Body of pancreas (tissue), 4 donors: ENCODE measurements at places on chromosomes 11 and 22. TPM values are rescaled to one million over a fixed set of nuclear protein-coding genes. Genes with fewer than 3 reads are reported as not detected.
A peak's percentile ranks its signal among the peaks of the same experiment; 100 is the strongest.

Gene HTR3B
- total RNA-seq, result not detected

Gene MS4A15
- total RNA-seq, result not detected

Gene ADM2
- 7.3 TPM for total RNA-seq

Gene OR6X1
- not detected for total RNA-seq

Gene UBQLN3
- not detected for total RNA-seq

Gene FAM89B
- total RNA-seq, result 116 TPM

Gene C11orf91
- total RNA-seq, result not detected

Gene TUT1
- 10.1 TPM for total RNA-seq

Gene SHANK2
- 44.4 TPM for total RNA-seq

Gene FOSL1
- 17.8 TPM for total RNA-seq

Gene PDGFD
- 26.7 TPM for total RNA-seq

GRCh38 chr22:48380016-48380665, 1447.5 kb downstream of the BRD1 start:
- H3K27me3 ChIP-seq, result no peaks in the 10 kb centered on the region

DNA sequence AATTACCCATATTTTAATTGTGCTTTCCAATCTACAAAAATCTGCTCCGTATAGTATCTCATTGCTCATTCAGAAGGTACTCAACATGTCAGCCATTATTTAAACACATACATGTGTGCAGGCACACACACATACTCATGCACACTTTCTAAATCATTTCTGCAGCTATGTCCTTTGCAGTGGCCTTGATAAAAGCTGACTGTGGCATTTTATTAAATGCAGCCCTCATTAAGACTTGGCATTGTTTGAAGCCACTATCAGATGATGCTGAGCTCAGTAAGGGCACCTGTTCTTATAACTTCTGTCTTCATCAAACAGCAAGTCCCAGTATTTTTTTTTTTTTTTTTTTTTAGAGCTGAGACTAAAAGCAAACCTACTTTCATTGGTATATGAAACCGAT, 1071.9 kb upstream of the CCDC90B start:
- H3K36me3 ChIP-seq, result no peaks in the 10 kb centered on the region
- H3K27me3 ChIP-seq, result no peaks in the 10 kb centered on the region
- no peak for DNase-seq
- no peak overlapping the region for H3K4me3 ChIP-seq
- no peak overlapping the region for H3K27ac ChIP-seq
- H3K4me1 ChIP-seq, result no peaks in the 10 kb centered on the region

GRCh38 chr22:16819249-16819648, 6.0 kb downstream of the XKR3 start:
- no peaks in the 10 kb centered on the region for H3K36me3 ChIP-seq
- H3K4me3 ChIP-seq, result no peak overlapping the region
- H3K27me3 ChIP-seq, result no peaks in the 10 kb centered on the region
- no peaks in the 10 kb centered on the region for H3K4me1 ChIP-seq
- H3K27ac ChIP-seq, result no peak overlapping the region

GRCh38 chr22:20312396-20313191, 7.3 kb downstream of the DGCR6L start:
- no peak overlapping the region for H3K4me3 ChIP-seq
- no peaks in the 10 kb centered on the region for H3K27me3 ChIP-seq
- peaks cover 4% of the 10 kb centered on the region for H3K4me1 ChIP-seq
- H3K36me3 ChIP-seq, result no peaks in the 10 kb centered on the region
- H3K27ac ChIP-seq, result no peak overlapping the region
- no peak for DNase-seq

- H3K4me1 ChIP-seq, result peaks cover 13% of the 10 kb centered on the region
- H3K4me3 ChIP-seq, result peak overlapping the region; percentile 65
- H3K36me3 ChIP-seq, result no peaks in the 10 kb centered on the region
- H3K27ac ChIP-seq, result peak overlapping the region; percentile 90
- H3K27me3 ChIP-seq, result no peaks in the 10 kb centered on the region
- peak; percentile 42 for DNase-seq
Measured at GRCh38 chr11:122656631-122657101, 1.1 kb downstream of the UBASH3B start.

GRCh38 chr22:27456696-27457503, 344.7 kb downstream of the MN1 start:
- H3K4me3 ChIP-seq, result no peak overlapping the region
- DNase-seq, result no peak
- H3K36me3 ChIP-seq, result no peaks in the 10 kb centered on the region
- no peaks in the 10 kb centered on the region for H3K27me3 ChIP-seq
- no peaks in the 10 kb centered on the region for H3K4me1 ChIP-seq
- no peak overlapping the region for H3K27ac ChIP-seq

DNA sequence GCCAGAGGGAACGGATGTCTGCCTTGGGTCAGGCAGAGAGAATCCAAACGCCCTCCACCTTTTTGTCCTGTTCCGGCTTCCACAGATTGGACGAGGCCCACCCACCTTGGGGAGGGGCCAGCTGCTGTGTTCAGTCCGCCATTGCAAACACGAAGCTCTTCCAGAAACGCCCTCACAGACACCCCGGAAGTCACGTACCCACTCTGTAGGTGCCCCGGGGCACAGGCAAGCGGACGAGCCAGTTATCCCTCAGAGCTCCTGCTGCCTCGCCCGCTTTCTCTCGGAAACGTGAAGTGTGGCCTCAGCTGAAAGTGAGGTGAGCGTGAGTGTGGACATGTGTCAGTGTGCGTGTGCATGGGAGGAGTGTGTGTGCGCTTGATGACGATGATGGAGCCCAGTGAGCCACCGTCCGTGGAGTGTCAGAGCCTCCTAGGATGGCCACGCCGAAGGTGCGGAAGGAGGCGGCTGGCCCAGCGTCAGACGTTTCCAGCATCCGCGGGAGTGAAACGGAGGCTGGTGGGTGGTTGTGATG, 869.2 kb downstream of the TBC1D22A start:
- no peak for DNase-seq
- no peak overlapping the region for H3K4me3 ChIP-seq
- H3K27me3 ChIP-seq, result no peaks in the 10 kb centered on the region
- no peaks in the 10 kb centered on the region for H3K4me1 ChIP-seq
- no peaks in the 10 kb centered on the region for H3K36me3 ChIP-seq

- no peak overlapping the region for H3K27ac ChIP-seq
- H3K4me3 ChIP-seq, result no peak overlapping the region
- no peaks in the 10 kb centered on the region for H3K36me3 ChIP-seq
- H3K4me1 ChIP-seq, result no peaks in the 10 kb centered on the region
- H3K27me3 ChIP-seq, result no peaks in the 10 kb centered on the region
Measured at GRCh38 chr22:37381489-37381888, 45.8 kb downstream of the ELFN2 start.

GRCh38 chr11:65431451-65432099, 9.0 kb downstream of the NEAT1 start:
- DNase-seq, result no peak
- peaks cover 83% of the 10 kb centered on the region for H3K4me1 ChIP-seq
- H3K27me3 ChIP-seq, result no peaks in the 10 kb centered on the region
- no peak overlapping the region for H3K4me3 ChIP-seq
- H3K27ac ChIP-seq, result peak overlapping the region; percentile 100
- H3K36me3 ChIP-seq, result peaks cover 16% of the 10 kb centered on the region

- no peaks in the 10 kb centered on the region for H3K4me1 ChIP-seq
- no peak overlapping the region for H3K27ac ChIP-seq
- no peaks in the 10 kb centered on the region for H3K36me3 ChIP-seq
- H3K27me3 ChIP-seq, result no peaks in the 10 kb centered on the region
- no peak for DNase-seq
Measured at GRCh38 chr11:102592634-102593581, 32.2 kb downstream of the MMP20 start.

GRCh38 chr11:66489636-66490035, 9.4 kb downstream of the DPP3 start:
- H3K27ac ChIP-seq, result no peak overlapping the region
- peaks cover 20% of the 10 kb centered on the region for H3K36me3 ChIP-seq
- H3K4me1 ChIP-seq, result no peaks in the 10 kb centered on the region
- DNase-seq, result no peak
- H3K4me3 ChIP-seq, result no peak overlapping the region
- H3K27me3 ChIP-seq, result no peaks in the 10 kb centered on the region

- DNase-seq, result no peak
- no peaks in the 10 kb centered on the region for H3K27me3 ChIP-seq
- H3K27ac ChIP-seq, result no peak overlapping the region
Measured at GRCh38 chr11:13308704-13309103, 31.1 kb downstream of the BMAL1 start.

DNA sequence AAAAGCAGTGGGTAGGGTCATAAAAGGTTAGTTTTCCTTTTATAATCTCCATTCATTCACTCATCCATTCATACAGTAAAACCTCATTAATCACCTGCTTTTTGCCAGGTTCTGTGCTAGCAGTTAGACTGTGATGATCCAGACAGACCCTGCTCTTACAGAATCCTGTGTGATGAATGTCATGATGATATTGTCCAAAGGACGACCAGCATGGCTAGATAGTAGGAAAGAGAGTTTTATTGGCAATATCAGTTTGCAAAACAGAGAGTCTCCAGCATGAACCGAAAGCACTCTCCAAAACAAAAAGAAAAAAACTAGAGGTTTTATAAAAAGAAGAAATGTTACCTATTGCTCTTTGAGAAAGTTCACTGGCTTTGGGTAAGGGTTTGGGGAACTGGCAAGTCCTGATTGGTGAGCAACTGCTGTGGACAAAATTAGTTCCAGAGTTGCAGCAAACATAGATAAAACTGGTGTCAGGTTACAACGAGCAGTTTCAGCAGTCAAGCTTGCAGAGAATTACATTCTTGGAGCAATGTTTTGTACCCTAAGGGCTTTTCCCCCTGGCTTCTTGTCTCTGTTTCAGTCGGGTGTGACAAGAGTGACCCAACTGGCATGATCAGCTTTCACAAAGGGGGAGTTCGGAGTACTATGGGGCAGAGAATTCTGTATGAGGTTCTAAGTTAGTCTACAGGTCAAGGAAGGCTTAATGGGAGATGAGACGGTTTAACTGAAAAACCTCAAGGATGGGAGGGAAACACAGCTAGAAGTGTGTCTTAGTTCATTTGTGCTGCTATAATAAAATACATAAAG, 58.3 kb downstream of the HSD17B12 start:
- no peaks in the 10 kb centered on the region for H3K27me3 ChIP-seq
- H3K36me3 ChIP-seq, result no peaks in the 10 kb centered on the region
- H3K4me3 ChIP-seq, result no peak overlapping the region
- H3K4me1 ChIP-seq, result peaks cover 41% of the 10 kb centered on the region

DNA sequence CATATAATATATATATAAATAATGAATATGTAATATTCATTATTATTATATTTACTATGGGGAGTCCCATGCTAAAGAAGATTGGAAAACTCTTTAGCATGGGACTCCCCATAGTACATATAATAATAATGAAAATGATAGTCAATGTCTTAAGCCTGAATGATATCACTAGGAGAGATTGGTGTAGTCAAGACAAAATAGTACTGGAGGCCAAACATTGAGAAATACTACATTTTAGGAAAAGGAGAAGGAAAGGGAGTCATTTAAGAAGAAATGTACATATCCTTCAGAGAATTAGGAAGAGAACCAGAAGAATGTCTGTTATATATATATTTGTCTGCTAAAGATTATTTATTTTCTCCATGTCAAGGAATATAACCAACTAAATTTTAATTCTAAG, 5.0 kb upstream of the VWA5A start:
- H3K27ac ChIP-seq, result no peak overlapping the region
- no peaks in the 10 kb centered on the region for H3K36me3 ChIP-seq
- H3K4me1 ChIP-seq, result peaks cover 5% of the 10 kb centered on the region
- H3K4me3 ChIP-seq, result no peak overlapping the region
- H3K27me3 ChIP-seq, result no peaks in the 10 kb centered on the region

DNA sequence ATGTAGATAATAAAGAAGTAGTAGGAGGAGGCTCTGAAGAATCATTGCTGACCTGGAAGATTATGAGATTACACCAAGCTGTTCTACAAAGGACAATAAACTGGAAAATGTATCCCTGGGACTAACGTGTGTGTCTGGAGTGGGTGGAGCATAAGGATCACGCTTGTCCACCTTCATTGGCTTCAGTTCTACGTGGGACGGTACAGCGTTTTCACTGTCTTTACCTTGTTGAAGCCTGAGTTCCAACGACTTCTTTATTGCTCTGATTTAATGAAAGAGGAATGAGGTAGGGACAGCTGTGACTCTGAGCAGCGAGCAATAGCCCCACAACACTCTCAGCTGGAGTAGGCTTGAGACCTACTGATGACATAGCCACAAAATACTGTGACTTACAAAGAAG, 87.0 kb downstream of the ARHGAP42 start:
- no peak for DNase-seq
- H3K4me1 ChIP-seq, result peaks cover 21% of the 10 kb centered on the region
- H3K4me3 ChIP-seq, result no peak overlapping the region
- no peak overlapping the region for H3K27ac ChIP-seq
- no peaks in the 10 kb centered on the region for H3K27me3 ChIP-seq
- no peaks in the 10 kb centered on the region for H3K36me3 ChIP-seq

GRCh38 chr11:128254941-128255340, 332.4 kb downstream of the ETS1 start:
- H3K36me3 ChIP-seq, result no peaks in the 10 kb centered on the region
- no peaks in the 10 kb centered on the region for H3K27me3 ChIP-seq
- H3K27ac ChIP-seq, result no peak overlapping the region
- no peak overlapping the region for H3K4me3 ChIP-seq

GRCh38 chr11:106070606-106071005, 6.5 kb downstream of the KBTBD3 start:
- H3K4me3 ChIP-seq, result no peak overlapping the region
- H3K27ac ChIP-seq, result no peak overlapping the region
- H3K4me1 ChIP-seq, result peaks cover 5% of the 10 kb centered on the region

- H3K4me1 ChIP-seq, result no peaks in the 10 kb centered on the region
- no peak overlapping the region for H3K27ac ChIP-seq
- no peak for DNase-seq
- no peaks in the 10 kb centered on the region for H3K27me3 ChIP-seq
- H3K4me3 ChIP-seq, result no peak overlapping the region
Measured at GRCh38 chr11:45959851-45960250, 37.4 kb downstream of the LARGE2 start.

DNA sequence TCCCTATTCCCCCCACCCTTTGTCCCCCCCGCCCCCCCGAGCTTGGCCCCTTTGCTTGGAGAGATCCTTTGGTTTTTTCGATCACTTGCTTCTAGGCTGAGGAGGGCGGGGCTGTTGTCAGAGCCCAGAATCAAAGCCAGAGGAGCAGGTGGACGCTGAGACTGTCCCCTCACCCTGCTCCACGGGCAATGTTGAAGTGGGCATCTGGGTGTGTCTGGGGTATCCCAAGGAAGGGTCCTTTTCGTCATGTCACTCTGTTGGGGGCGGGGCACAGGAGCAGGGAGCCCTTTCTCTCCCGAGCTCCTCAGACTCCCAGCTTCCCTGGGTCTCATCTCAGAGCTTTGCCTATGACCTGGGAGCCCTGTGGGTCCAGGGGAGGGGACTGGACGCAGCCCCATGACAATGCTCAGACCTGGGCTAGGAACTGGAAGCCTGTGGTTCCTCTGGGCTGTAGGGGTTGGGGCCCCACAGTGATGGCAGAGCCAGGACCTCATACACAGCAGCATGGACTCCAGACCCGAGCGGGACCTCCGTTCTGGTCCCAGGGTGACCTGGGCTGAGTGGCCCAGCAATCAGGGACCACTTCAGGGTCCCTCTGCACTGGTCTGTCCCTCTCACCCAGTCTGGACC, 2.9 kb upstream of the APOBEC3A start:
- H3K27ac ChIP-seq, result no peak overlapping the region
- DNase-seq, result peak; percentile 3
- peaks cover 24% of the 10 kb centered on the region for H3K4me1 ChIP-seq
- H3K4me3 ChIP-seq, result no peak overlapping the region
